ENCODE measurements at places on chromosomes 3 and 15.

DNA sequence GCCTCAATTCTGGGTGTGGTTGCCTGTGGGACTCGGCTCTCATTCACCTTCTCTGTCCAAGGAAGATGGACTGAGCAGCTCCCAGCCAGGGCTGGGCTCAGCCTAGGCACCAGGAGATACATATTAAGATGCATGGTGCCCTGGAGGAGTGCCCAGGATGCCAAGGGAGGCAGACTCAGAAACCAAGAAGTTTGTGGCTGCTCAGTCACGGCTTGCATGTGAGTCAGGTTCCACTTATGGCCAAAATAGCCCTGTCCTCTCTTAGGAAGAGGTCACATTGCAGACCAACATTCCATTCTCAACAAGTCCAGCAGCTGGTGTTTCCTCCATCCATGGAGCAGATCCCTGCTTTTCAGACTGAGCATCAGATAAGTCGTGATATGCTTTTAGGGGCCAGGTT lies 21.8 kb downstream of the CDCP1 start:
- no peak for DNase-seq

DNA sequence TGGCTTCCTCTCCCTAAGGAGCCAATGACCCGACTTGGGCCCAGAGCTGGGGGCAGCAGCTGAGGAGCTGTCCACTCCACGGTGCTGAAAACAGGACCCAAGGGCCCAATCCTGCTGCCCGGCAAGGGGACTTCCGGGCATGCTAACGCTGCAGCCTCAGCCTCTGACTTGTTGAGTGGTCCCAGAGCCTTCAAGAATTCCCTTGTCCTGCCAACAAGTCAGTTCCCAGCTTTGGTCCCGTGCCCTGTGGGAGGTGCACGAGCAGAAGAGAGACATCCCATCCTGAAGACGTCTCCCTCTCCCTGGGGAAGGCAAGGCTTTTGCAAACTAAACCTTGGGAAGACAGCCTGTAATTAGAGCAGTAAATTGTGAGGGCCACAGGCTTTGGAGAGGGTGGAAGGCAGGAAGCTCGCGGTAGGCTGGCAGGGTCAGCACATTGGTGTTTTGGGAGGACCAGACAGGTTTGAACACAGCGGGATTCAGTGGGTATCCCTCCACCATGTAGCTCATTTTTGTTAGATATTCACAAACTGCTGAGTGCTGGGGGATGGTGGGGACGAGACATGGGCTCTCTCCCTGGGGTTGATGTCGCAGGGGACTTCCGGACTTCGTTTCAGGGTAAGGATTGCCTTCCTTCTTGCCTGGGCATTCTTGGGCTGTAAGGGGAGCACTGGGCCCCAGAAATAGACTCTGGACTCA lies 29.8 kb upstream of the PRR23E start:
- DNase-seq = no peak

- DNase-seq = no peak
Observed at GRCh38 chr3:99929745-99930139, 112.1 kb downstream of the CMSS1 start.

GRCh38 chr3:179991883-179992282 lies 44.9 kb downstream of the PEX5L start:
- DNase-seq = no peak

- no peak for DNase-seq
Observed at GRCh38 chr3:156793851-156794250, 32.3 kb upstream of the LEKR1 start.

DNA sequence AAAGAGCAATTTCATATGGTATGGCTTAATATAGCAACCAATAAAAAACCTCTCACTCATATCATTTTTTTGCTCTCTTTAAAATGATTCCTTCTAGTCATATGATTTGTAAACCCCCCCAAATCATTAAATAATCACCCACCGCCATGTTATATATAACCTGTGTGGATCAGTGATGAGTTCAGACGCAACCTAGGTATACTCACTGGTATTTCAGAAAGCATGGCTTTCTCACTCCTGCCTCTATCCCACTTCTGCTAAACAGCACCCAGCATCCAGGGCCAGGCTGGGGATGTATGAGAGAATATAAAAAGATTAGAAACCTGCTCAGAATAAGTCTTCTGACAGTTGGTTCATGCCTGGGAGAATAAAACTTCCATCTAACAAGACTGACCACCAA lies 172.3 kb upstream of the PRICKLE2 start:
- no peak for DNase-seq

- DNase-seq = no peak
Observed at GRCh38 chr3:119873646-119874045, 91.7 kb downstream of the NR1I2 start.

- DNase-seq = no peak
Observed at GRCh38 chr15:87619161-87619960, 637.2 kb downstream of the NTRK3 start.

- DNase-seq = no peak
Observed at GRCh38 chr15:40075298-40076044, 33.2 kb downstream of the BMF start.

DNA sequence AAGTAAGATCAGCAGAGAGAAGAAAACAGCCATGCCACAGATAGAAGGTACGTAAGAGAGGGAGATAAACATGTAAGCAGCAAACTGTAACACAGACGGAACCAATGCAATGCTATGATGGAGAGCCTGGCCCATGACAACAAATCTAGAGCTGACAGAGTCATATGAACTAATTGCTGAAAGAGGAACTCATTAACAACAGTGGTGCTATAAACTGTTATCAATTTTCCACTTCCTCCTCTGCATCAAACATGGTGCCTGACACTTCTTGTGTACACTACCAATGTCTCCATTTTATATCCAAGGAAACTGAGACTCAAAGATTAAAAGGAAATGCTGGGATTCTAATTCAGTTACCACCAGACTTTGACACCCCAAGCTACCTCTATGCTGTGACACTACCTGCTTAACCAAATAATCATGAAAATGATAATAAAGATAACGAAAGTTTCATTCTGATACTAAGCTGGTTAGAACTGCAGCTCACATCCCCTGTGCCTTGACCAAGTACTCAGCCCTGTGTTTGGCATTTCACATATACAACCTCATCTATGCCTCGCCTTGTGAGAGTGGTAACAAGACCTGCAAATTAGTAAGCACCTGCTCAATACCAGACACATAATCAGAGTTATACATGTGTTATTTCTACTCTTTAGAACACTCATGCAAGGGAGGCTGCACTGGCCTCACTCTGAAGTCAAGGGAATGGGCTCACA lies 79.3 kb downstream of the ANO10 start:
- DNase-seq = no peak

DNA sequence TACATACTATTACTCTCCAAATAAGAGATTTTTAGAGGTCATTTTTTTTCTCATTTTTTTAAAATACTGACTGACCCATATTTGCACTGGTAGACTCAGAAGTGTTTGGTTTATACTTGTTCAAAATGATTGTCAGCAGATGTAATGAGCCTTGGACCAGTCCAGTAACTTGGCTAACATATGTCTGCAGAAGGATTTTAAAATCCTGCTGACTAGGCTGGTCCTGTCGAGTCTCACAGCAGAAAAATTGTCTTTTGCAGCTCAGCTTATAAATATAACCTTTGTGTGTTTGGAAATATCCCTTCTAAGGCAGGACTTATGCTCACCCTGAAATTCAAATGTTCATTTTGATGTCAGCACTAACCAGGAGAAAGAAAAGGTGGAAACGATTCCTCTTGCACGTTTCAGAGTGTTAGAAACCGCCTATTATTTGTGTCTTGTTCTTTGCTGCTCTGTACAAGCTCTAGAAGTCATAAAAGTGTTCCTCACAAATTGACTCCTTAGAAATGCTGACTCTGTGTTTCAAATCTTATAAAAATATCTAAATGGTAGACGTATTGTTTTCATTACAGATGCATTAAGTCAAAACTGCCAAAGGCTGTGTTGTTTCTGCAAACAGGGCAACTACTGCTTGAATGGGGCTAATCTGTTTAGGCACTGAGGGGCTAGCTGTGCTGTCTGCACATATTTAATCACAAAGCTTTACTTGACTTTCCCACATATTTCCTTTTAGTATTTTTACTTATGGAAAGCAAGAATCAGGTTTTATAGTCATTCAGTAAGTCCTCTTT lies 95.3 kb downstream of the CHL1 start:
- no peak for DNase-seq

DNA sequence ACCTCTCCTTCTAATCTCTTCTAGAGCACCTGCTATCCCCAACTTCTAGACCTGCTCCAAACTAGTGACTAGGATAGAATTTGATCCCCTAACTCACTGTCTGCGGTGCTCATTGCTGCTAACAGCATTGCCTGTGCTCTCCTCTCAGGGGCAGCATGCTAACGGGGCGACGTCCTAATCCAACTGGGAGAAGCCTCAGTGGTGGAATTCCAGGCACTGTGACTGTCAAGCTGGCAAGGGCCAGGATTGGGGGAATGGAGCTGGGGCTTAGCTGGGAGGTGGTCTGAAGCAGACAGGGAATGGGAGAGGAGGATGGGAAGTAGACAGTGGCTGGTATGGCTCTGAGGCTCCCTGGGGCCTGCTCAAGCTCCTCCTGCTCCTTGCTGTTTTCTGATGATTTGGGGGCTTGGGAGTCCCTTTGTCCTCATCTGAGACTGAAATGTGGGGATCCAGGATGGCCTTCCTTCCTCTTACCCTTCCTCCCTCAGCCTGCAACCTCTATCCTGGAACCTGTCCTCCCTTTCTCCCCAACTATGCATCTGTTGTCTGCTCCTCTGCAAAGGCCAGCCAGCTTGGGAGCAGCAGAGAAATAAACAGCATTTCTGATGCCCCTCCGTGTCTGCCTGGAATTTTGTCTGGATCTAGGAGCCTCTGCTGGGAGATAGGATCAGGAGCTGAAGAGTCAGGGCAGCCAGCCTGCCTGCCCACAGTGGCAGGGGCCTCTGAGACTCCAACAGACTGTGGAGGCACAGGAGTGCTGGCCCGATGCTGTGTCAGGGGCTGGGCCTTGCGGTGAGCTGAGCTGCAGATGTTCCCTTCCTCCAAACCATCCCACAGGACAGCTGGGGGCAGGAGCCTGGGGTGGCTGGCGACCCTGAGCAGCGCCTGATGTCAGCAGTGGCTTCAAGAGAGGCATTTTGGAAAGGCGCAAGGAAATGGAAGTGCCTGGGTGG lies 3.0 kb downstream of the ISLR start:
- no peak for DNase-seq

DNA sequence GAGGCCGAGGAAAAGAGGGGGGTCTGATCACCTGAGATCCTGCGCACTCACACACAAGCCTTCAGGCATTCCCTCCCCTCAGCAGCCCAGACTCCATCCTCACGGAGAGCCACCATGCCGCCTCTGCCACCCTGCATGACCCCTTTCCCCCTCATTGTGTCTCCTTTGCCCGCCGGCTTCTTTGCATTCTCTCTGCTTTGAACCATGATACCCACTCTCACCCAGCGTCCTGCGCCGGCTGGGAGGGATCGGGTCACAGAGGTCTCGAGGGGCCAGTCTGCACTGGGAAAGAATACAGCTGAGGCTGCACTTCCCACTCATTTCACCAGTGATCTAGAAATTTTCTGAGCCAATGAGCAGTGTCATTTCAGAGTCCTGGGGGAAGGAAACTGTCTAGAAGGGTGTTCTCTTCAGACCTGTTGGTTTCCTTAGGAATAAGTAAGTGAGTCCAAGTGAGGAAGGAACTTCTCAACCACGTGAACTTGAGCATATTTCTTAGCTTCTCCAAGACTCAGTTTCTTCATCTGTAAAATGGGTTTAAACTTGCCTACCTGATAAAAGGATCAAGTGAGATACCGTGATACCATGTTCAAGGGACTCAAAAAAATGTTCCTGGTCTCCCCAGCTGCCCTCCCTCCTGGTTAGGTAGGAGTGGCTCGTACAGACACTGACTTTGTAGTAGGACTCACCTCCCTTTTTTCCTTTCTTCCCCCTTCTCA lies 96.7 kb downstream of the TOP2B start:
- DNase-seq = no peak

DNA sequence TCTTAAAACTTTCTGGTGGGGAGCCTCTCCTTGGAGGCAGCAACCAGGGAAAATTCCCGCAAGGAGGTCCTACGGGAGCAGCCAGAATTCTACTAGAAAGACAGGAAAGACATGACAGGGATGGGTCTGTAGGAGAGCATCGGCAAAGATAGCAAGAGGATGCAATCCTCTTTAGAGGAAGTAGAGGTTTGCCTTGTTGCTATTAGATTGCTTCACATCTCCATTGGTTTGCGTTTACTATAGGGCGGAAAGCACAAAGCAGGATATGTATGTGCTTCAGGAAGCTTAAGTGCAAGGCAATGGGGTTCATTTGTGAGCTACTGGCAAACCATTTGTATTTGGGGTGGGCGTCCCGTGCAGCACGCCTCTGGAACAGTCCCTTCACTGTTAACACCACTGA lies 193.0 kb downstream of the RORA start:
- DNase-seq = no peak

- DNase-seq = no peak
Observed at GRCh38 chr3:80234706-80235105, 466.9 kb upstream of the ROBO1 start.

DNA sequence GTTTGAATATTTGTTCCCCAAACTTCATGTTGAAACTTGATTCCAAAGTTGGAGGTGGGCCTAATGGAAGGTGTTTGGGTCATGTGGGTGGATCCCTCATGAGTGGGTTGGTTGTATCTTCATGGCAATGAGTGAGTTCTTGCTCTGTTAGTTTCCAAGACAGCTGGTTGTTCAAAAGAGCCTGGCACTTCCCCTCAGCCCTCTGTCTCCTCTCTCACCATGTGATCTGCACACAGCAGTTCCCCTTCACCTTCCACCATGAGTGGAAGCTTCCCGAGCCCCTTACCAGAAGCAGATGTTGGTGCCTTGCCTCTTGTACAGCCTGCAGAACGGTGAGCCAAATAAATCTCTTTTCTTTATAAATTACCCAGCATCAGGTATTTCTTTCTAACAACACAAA lies 327.1 kb upstream of the SLCO3A1 start:
- no peak for DNase-seq

DNA sequence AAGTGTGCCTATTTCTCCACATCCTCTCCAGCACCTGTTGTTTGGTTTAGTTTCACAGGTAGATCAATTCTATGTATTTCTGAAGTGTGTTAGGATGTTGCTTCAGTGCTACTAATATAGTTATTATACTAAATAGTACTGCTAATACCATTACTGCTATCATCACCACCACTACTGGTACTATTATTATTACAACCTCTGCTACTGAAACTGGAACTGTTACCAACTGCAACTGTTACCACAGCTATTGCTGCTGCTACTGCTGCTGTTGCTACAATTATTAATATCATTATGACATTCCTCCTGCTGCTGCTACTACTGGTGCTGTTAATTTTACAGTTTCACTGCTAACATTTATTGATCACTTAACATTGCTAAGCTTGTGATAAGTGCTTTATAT lies 8.3 kb upstream of the LMOD3 start:
- DNase-seq = no peak

GRCh38 chr3:182521339-182521738 lies 272.0 kb upstream of the ATP11B start:
- no peak for DNase-seq

GRCh38 chr15:53759411-53759931 lies at the start of gene WDR72:
Gene WDR72 (minus strand): TSS chr15:53759663. CDS start chr15:53733149, 26,514 bp downstream.
- DNase-seq = no peak

- no peak for DNase-seq
Observed at GRCh38 chr3:25895443-25895842, 105.6 kb downstream of the OXSM start.
